Cardiac fibroblast (primary cell): ENCODE measurements at places on chromosomes 12 and 14.
A peak's percentile ranks its signal among the peaks of the same experiment; 100 is the strongest.

GRCh38 chr14:101887219-101887618, 77.2 kb upstream of the DYNC1H1 start:
- no peak for DNase-seq

GRCh38 chr12:27984275-27984674, 11.7 kb upstream of the PTHLH start:
- peak; percentile 74 for DNase-seq

GRCh38 chr14:34650786-34651584, 21.0 kb upstream of the SNX6 start:
- peak; percentile 99 for DNase-seq

DNA sequence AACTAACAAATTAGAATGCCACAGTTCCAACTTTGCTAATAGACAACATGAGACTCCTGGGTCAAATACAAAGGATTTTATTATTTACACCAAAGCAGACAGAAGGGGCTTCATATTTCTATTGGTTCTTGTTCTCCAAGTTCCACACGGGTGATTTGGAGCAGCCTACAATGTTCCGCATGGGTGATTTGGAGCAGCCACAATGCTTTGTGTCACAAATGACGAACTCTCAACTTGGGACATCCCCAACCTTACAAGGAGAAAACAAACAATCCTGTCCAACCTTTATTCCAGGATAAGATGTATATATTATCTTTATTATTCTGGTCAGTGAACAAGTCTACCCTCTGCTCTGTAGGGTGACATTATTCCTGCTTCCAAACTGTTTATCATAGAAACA, 694.3 kb upstream of the MGAT4C start:
- no peak for DNase-seq

GRCh38 chr14:60655119-60655897, 6.0 kb upstream of the SIX1 start:
- DNase-seq, result no peak

DNA sequence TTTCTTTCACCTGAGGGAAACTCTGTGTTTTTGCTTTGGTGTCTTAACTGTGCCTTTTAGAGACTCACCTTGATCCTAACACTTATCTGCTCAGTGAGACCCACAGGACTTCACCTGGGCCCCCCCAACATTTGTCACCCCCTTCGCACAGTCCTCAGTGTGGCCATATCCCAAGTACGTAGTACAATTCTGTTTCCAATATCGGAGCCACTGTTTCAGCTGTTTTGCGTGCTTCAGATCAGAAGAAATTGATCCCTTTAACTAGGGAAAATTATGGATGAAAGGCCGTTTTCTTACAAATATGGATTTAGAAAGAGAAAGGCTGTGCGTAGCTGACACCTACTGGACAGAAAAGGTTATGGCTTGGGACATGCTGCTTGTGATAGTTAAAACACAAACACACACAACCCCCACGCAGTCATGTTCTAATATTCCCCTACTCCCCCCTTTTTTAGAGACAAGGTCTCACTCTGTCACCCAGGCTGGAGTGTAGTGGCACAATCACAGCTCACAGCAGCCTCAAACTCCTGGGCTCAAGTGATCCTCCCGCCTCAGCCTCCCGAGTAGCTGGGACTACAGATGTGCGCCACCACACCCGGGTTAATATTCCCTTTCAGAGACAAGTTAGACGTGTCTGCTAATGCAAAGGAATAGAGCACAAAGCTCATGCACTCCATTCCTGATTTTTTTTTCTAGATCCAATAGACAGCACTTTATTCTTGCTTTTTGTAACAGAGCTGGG, 3.6 kb upstream of the SLC7A8 start:
- peak; percentile 87 for DNase-seq

- peak; percentile 91 for DNase-seq
These were observed 143.4 kb upstream of the CDKN3 start for GRCh38 chr14:54253195-54253947.
